ENCODE measurements at places on chromosomes 3 and 15. TPM values are rescaled to one million over a fixed set of nuclear protein-coding genes. Genes with fewer than 3 reads are reported as not detected.

- peak; percentile 4 for DNase-seq
Measured at GRCh38 chr3:85342915-85343314, 384.1 kb downstream of the CADM2 start.

- DNase-seq = peak; percentile 57
Measured at GRCh38 chr15:52288051-52288942, 7.3 kb downstream of the MYO5C start.

- DNase-seq = peak; percentile 23
Measured at GRCh38 chr3:12662593-12663400, 1.1 kb downstream of the RAF1 start.

- no peak for DNase-seq
Measured at GRCh38 chr3:177567833-177568232, 370.6 kb upstream of the TBL1XR1 start.

DNA sequence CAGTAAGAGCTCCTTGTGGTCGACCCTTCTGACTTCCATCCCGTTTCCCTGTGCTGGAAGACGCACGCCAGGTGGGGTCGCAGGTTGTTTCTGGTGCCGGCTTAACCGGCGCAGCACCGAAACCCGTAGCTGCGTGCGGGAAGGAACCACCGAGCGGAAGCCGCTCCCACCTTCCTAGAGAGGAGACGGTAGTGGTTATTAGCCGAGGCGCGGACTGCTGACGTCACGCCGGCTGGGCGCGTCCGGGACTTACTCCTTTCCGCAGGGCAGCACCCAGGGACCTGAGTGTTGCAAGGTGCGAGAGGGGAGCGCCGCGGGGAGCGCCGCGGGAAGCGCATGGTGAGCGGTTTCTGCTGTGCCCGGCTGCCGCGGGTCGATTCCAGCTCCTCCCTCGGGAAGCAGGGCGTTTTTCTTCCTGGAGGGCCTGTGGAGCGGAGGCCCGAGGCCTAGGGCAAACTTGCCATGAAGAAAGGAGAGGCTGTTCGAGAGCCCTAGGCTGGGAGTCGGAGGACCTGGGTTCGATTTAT, at the start of gene ZNF501:
Gene ZNF501 (plus strand): TSS at position 252 of the 527 bp plus-strand sequence. CDS start 4,787 bp downstream, outside the sequence.
- DNase-seq = peak; percentile 84

GRCh38 chr3:16596352-16597032, 8.7 kb downstream of the DAZL start:
- DNase-seq = no peak

DNA sequence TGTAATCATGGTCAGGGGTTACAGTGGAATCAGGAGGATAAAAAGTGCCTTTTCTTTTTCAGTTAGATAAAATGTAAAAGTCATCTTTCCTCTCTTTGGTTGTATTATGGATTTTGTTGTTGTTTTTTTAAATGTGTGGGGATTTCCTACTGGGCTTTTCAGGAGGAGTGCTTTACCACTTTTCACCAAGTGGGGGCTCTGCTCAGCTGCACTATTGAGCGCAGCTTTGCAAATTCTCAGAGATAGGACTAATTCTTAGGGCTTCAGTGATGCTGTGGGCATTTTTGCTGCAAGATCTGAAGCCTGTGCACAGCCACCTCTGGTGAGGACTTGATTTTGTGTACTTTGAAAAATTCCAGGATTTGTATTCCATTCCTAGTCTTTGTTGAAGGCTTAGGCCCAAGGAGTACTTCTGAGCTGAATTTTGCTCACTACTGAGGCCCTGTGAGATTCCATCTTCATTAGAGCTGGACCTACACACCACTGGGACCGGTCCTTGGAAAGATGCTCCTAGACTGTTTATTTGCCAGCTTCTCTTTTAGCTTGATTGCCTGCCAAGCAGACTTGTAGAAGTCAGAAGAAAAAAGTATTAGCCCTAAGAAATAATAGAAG, 7.5 kb downstream of the GNB5 start:
- DNase-seq = no peak

DNA sequence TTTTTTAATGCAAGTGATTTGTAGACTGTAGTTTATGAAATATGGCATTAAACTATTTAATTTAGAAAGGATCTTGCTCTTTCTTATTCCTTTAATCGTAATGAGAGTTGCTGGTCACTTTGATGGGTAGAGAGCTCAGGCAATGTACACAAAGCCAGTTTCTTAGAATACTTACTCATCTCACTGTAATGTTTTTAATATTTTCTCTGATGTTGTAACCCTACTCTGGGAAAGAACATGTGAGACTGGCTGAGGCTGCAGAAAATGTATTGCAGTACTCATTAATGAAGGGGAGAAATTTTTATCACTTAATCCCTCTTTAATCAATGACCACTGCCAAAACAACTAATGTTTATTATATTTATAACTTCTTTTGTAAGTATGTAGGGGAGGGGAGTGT, 479.4 kb upstream of the KCNMB2 start:
- no peak for DNase-seq

- no peak for DNase-seq
Measured at GRCh38 chr3:195441476-195441991, 1.3 kb downstream of the ACAP2 start.

DNA sequence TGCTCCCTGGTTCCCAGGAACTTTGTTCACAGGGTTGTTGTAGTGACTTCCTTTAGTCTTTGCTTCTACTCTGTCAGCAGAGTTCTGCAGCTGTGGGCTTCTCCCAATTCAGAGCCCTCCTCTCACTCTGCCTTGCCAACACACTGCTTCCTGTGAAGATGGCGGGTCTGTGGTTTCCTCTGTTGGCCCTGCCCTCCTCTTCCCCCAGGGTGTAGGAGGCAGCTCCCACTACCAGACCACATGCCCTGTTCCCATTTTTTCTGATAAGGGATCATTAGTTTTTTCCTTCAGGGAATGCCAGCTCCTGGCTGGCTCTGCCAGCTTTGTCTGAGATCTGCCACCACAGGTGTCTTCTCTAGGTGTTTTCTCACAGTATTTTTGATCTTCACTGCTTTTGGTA, 12.7 kb downstream of the SPSB4 start:
- no peak for DNase-seq

IQCF5 gene
- total RNA-seq = not detected

CCR3 gene
- not detected for total RNA-seq

- peak; percentile 43 for DNase-seq
Measured at GRCh38 chr15:55588070-55588814, at the start of gene PYGO1. Gene PYGO1, minus strand, starts transcription at chr15:55588345. Its CDS starts 462 bp downstream, at chr15:55587883.

GRCh38 chr3:3666664-3667063, 132.6 kb upstream of the LRRN1 start:
- DNase-seq = no peak

NRG4 gene
- 3.3 TPM for total RNA-seq
